ENCODE measurements at places on chromosomes 16 and 17.

GRCh38 chr17:56536766-56537165 lies 56.7 kb upstream of the NOG start:
- no peak for DNase-seq

DNA sequence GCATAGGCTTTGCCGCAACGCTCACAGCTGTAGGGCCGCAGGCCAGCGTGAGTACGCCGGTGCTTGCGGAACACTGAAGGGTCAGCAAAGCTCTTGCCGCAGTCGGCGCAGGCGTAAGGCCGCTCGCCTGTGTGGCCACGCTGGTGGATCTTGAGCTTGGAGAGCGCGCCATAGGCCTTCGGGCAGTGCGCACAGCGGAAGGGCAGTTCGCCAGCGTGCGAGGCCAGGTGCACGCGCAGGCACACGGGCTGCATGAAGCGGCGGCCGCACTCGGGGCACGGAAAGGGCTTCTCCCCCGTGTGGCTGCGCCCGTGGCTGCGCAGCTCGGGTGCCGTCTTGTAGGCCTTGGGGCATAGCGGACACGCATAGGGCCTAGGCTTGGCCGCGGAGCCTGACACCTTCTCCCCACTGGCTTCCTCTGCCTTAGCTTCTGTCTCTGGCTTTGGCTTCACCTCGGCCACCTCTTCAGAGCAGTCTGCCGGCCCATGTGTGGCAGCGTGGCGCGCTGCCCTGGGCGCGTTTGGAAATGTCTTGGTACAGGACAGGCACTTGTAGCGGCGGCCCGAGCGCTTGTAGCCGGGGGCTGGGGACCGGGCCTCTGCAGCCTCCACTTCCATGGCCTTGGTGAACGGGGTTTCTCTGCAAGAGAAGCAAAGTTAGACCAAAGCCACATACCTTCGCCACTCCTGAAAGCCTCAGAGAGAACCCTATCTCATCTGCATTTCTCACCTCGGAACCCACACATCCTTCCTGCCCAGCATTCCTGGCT lies 10.0 kb downstream of the ZNF668 start:
- DNase-seq = no peak

- no peak for DNase-seq
These were observed 87.2 kb upstream of the PLEKHM1 start for GRCh38 chr17:45577571-45578279.

GRCh38 chr17:41527063-41528023 lies 765 bp downstream of the KRT19 start:
- no peak for DNase-seq

DNA sequence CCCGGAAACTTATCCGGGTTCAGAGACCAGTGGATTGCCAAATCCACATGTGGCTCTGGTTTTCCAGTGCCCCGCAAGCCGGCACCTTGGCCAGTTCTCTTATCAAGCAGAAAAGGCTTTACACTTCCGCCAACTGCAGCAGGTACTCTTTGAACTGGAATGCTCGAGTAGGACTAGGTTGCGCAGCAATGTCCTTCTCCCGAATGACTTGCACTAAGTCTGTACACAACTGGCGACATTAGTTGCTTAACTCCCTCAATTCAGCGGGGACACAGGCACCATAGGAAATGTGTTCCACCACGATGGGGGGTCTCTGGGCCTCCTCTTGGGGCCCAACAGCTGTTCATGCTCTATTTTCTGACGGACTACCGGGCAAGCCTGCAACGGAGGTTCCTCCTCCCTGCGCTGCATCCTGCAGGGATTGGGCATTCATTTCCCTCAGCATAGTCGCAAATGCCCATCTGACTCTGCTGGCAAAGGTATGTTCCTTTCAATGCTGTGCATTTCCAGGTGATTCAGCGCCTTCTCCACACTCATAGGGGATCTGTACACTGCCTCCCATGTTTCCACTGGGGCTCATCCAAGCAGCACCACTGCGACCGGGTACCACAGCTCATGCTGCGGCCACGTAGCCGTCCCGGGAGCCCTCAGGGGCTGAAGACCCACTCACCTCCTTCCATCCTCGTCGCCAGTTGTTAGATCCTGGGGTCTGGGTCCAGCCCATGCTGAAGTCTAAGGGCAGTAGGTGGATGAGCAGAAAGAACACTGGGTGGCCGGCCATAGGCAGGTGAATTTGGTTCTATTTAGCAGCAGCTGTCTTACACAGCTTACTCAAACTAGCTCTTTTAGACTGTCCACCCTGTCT lies 34.2 kb upstream of the APPBP2 start:
- no peak for DNase-seq

DNA sequence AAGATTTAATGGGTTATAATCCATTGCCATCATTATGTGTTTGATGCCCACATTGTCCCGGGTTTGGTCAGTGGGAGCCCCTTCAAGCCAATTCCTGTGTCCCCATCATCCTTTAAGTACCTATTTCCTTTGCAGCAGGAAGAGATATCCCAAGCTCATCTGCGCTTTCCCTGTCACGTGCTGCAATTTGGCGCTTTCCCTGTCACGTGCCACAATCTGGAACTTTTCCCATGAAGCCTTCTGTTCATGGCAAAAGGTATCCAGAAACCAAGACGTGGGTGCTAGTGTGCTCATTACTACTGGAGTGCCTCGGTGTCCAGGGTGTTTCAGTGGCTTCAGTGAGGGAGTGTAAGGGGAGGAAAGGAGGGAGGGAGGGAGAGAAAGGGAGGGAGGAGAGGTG lies 168.5 kb downstream of the NPIPB11 start:
- no peak for DNase-seq

DNA sequence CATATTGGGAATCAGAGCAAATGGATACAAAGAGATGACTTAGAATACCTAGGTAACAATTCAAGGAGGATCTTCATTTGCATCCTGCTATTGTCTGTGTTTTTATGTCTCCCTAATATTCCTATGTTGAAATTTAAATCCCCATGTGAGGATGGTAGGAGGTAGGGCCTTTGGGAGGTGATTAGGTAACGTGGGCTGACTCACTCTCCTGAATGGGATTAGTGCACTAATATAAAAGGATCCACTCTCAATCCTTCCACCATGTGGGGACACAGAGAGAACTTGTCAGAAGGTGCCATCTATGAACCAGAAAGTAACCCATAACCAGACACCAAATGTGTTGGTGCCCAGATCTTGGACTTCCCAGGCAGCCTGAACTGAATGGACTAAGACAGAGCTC lies 83.4 kb downstream of the CDH8 start:
- DNase-seq = no peak

GRCh38 chr16:80622007-80622406 lies 81.2 kb downstream of the DYNLRB2 start:
- no peak for DNase-seq

- no peak for DNase-seq
These were observed 1091.0 kb downstream of the CDH8 start for GRCh38 chr16:60945225-60945624.

- no peak for DNase-seq
These were observed 24.3 kb upstream of the B4GALNT2 start for GRCh38 chr17:49108318-49108717.

- DNase-seq = no peak
These were observed 22.6 kb downstream of the TPSD1 start for GRCh38 chr16:1278477-1278876.

- DNase-seq = peak; percentile 69
These were observed 1.1 kb downstream of the ANKRD11 start for GRCh38 chr16:89489040-89489897.

DNA sequence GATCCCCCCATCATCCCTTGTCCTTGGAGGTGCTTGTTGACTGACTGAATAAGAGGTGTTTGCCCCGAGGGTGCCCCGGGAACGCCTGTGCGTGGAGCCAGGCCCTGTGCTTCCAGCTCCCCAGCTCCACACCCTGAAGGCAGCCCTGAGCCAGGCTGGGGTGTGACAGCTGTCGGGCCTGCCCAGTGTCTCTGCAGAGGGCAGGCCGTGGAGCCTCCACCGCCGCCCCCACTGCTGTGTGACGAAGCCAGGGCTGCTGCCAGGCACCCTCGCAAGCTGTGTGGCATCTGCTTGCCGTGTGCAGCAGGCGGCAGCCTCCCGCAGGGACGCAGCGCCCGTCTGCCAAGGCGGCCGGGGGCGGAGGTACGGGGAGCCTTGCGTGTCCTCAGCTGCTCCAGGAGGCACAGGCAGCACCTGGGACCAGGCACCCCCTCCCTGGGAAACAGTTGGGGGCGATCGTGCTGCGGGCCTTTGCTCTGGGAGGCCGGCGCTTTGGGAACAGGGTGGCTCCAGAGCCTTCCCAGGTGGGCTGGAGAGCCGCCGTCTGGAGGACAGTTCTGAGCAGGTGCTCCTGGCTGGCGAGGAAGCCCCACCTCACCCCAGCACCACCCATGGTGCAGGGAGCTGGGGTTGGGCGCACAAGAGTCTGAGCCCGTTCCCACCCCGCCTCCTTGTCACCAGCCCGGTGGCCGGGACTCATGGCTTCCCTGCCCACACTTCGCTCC lies 26.6 kb downstream of the GSE1 start:
- no peak for DNase-seq

- no peak for DNase-seq
These were observed 237.3 kb upstream of the TNRC6C start for GRCh38 chr17:77720946-77721845.

GRCh38 chr16:50839920-50840729 lies 98.2 kb downstream of the CYLD start:
- no peak for DNase-seq

DNA sequence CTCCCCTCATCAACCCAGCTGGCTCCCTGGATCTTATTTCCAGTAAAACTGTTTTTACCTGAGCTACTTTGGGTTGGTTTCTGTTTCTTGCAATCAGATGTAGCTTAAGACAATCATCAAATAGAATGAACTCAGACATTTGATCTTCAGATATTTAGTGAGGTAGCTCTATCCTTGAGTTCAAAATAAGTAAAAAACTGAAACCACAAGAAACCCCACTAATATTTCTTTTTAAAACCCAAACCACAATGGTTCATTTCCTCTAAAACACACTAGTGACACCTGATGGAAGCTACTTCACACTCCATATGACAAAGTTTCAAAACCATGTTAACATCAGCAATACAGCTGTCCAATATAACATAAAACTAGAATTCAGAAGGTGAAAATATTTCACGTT lies 37.8 kb downstream of the CACNG1 start:
- peak; percentile 22 for DNase-seq

GRCh38 chr16:68116256-68116867 lies 31.2 kb downstream of the NFATC3 start:
- DNase-seq = no peak

- peak; percentile 58 for DNase-seq
These were observed 44.9 kb downstream of the TMEM235 start for GRCh38 chr17:78276098-78276887.

DNA sequence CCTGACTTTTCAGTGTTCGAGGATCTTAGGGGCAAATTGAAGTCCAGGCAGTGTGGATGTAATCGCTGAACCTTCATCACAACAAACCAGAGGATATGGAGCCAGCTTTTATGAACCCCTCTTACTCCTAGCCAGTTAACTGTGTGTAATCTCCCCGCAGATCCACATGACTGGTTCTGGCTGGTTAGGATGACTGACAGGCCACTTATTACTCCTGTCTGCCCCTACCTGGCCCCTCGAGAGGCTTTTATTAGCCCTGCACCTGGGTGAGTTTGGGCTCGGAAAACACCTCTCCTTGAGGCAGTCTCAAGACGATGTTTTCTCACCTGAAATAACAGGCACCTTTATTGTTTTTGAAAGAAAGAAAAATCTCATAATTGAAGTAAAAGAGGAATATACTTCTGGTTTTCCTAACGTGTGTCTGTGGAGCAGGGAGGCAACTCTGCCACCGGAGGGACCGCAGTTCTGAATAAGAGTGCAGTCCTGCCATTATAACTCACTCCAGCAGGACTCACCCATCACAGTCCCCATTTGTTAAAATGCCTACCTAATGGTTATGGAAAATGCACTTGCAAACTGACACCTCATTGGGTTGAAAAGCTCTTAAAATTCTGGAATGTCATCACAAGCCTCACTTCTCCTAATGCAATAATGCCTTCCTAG lies 291.9 kb upstream of the N4BP1 start:
- DNase-seq = no peak

DNA sequence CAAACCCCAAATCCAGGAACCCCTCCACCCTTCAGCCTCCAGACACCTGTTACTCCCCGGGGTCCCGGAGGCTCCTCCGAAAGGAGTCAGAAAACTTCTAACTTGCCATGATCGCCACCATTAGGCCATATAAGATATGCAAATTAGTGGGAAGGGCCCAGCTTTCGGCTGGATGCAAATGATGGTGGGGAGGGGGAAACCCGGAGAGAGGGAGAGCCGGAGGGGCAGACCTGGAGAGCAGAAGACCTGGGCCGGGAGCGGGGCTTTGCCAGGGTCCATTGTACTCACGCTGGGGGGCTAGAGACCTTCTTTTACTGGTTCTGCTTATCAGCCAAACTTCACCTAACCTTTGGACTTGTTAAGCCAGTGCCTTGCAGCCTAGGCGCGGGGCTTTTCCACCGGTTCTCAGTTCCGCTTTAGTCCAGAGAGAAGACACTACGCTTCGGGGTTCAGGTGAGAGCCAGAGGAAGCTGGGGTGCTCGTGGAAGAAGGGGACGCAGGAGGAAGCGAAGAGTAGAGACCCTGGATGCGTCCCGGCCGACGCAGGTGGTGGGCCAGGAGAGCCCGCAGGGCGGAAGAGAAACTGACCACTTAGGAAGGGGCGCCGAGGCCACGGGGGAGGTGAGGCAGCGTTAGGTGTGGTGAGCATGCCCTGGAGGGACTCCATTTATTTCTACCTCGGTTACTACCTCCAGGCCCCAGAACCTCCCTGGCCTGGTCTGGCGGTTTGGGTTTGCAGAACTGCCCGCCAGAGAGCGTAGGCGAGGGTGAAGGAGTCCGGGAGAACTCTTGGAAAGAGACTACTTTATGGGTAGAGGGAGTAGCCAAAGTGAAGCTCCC lies at the start of gene HNF1B:
Gene HNF1B, minus strand, starts transcription at position 99 of the 840 bp plus-strand sequence. CDS start 175 bp downstream, outside the sequence.
- peak; percentile 70 for DNase-seq

DNA sequence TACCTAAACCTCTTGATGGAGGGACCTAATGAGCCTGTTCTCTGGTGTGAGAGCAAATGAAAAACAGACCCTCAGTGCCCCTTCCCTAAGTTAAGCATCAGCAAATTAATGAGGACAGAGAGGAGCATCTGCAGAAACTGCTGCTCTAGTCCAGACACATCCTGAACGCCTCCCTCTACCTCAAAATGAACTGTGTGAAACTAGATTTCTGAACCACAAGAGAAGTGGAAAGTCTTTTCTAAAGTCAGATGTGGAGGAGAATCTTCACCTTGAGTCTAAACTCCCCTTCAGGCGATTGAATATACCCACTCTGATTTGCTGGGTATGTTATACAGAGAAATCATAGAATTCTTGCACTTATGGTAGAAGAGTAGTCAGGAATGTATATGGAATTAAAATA lies 104.4 kb upstream of the AMZ2 start:
- DNase-seq = no peak
